ENCODE measurements at places on chromosomes 2 and 18. TPM values are rescaled to one million over a fixed set of nuclear protein-coding genes. Genes with fewer than 3 reads are reported as not detected.

The MERTK gene
- total RNA-seq: 0.64 TPM

The RAB17 gene
- total RNA-seq: 0.81 TPM

The CXCR2 gene
- total RNA-seq: not detected

The STEAP3 gene
- total RNA-seq: 3.1 TPM

The PDE11A gene
- not detected for total RNA-seq

The ZNF24 gene
- 15.6 TPM for total RNA-seq

The FAM237A gene
- not detected for total RNA-seq

The ARHGAP25 gene
- 3.2 TPM for total RNA-seq

The CFAP65 gene
- not detected for total RNA-seq

The SAG gene
- not detected for total RNA-seq

The TXNDC2 gene
- not detected for total RNA-seq

The GRP gene
- total RNA-seq: not detected

The RHOB gene
- 180 TPM for total RNA-seq

The TUBB8B gene
- total RNA-seq: not detected

The SETBP1 gene
- total RNA-seq: 7.6 TPM

The DSG1 gene
- not detected for total RNA-seq

The TET3 gene
- total RNA-seq: 3.4 TPM

The IL1RL1 gene
- 2.4 TPM for total RNA-seq

The OBSL1 gene
- 117 TPM for total RNA-seq

The C2orf66 gene
- 0.56 TPM for total RNA-seq

The SERPINB11 gene
- not detected for total RNA-seq

The C1GALT1C1L gene
- total RNA-seq: 0.25 TPM

The CNGA3 gene
- total RNA-seq: not detected

The FAM161A gene
- total RNA-seq: 1.3 TPM

The FZD7 gene
- total RNA-seq: 24.4 TPM

The PFN4 gene
- not detected for total RNA-seq

The RAB6D gene
- total RNA-seq: not detected

The RFX8 gene
- total RNA-seq: not detected

The MYCN gene
- 0.37 TPM for total RNA-seq

The NEU2 gene
- total RNA-seq: not detected

The DHRS9 gene
- 0.69 TPM for total RNA-seq

The PRLH gene
- not detected for total RNA-seq

Data from cardiac ventricle fibroblast (primary cell).